ENCODE measurements at places on chromosomes 2 and 18.

DNA sequence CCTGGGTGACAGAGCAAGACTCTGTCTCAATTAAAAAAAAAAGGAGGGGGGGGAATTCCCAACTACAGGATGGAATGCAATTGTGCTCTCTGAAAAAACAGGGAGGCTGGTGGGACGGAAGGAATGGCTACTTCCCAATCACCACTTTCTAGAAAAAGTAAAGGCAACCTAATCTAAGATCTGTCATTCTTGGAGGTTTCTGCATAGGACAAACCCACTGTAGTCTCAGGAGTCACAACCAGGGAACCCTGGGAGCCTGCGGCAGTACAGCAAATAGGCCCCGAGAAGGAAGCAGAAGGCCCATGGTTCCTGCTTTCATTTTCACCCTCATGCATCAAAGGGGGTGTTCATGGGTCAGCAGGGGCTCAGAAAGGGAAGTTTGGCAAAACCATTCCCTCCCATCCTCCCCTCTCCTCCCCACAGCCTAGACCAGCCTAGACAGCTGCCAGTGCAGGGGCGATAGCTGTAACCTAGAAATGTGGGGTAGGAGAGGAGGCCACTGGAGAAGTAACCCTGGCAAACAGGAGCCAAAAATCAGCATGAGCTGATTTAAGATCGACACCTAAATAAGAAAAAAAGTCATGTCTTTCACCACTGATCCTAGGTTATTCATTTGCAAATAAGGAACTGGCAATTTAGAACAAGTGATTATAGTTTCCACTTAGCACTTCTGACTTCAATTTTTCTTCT, 48.0 kb downstream of the TRABD2A start:
- DNase-seq = no peak

GRCh38 chr18:22657619-22658018, 239.9 kb upstream of the CTAGE1 start:
- DNase-seq = no peak

- no peak for DNase-seq
Measured at GRCh38 chr2:16442971-16443370, 222.7 kb downstream of the CYRIA start.

GRCh38 chr2:86747711-86748639, 27.9 kb downstream of the RMND5A start:
- DNase-seq = no peak

GRCh38 chr2:172169611-172170010, 66.9 kb upstream of the DLX2 start:
- no peak for DNase-seq

DNA sequence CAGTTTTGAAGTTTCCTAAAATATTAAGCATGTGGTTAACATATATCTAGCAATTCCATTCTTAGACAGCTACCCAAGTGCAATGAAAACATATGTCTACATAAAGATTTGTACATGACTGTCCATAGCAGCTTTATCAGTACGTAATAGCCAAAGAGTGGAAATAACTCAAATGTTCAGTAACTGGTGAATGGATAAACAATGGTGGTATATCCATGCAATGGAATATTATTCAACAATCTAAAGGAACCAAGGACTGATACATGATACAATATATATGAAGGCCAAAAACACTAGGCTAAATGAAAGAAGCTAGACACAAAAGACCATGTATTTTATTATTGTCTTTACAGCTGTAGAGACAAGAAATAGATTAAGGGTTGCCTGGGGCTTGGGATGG, 361.4 kb downstream of the ALK start:
- no peak for DNase-seq

- DNase-seq = no peak
Measured at GRCh38 chr2:237601453-237602116, 11.1 kb upstream of the RAB17 start.

DNA sequence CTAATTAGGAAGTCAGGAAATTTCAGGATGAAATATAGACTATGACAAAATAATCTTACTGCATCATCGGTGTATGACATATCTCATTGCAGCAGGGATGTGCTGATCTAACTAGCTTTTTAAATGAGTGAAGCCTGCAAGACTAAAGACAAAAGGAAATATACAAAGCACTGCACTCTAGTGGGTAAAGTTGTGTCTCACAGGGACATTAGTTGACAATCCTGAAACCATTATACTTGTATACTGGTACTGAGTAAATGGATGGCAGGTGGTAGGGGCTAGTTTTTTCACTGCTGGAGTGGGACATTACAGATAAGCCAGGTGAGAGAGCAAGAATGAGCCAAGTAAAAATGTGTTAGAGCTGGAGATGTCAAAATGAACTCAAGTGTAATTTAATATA, 317.5 kb upstream of the RAB6C start:
- no peak for DNase-seq

GRCh38 chr2:178928077-178928476, 120.9 kb upstream of the TTN start:
- no peak for DNase-seq

DNA sequence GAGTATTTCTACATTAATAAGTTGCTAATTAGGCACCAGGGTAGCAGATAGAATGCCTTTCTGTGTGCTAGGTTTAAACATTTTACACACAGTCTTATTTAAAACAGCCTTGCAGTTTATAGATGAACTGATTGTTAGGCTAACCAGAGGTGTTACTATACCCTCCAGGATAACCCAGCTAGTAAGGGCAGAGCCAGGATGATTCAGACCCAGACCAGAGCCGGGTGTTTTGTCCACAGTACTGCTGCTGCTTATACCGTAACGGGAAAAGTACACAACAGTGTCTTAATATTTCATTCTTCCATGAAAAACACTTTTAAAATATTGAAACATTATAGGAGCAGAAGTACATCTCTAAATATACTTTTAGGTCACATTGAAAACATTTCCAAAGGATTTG, 82.7 kb downstream of the MALT1 start:
- no peak for DNase-seq

GRCh38 chr18:44766450-44766849, 85.8 kb downstream of the SETBP1 start:
- DNase-seq = no peak

DNA sequence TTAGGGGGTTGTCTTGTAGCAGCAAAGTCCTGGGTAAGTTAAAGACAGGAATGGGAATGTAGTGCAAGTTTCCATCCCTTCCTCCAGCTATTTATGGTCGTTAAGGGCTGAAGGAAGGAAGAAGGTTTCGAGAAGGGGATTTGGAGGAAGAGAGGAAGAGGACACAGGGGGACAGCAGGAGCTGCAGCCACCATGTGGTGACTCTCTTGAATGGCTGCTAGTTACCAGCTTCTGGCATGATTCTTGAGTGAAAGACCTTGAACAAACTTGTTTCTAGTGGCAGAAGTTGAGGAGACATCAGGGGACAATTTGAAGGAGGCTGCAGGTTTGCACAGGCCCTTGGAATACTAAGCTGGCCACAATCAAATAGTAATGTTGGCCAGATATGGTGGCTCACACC, 116.6 kb downstream of the MTX2 start:
- DNase-seq = no peak

DNA sequence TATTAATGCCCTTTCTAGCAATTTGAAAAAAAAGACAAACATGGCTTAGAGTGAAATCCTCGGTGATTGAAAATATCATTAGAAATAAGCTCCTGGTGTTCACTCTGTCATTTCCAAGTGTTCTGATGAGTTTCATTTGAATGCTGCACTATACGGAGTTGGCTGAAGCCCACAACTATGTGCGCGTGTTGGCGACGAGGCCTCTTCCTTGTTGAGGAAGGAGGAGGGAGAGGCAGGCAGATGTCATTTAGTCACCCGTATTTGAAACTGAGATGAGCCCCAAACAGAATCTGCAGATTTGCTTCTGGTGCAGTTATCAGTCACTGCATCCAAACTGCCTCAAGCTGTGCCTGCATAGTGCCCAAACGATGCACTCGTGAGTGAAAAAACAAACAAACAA, 23.5 kb upstream of the SKOR2 start:
- DNase-seq = no peak

DNA sequence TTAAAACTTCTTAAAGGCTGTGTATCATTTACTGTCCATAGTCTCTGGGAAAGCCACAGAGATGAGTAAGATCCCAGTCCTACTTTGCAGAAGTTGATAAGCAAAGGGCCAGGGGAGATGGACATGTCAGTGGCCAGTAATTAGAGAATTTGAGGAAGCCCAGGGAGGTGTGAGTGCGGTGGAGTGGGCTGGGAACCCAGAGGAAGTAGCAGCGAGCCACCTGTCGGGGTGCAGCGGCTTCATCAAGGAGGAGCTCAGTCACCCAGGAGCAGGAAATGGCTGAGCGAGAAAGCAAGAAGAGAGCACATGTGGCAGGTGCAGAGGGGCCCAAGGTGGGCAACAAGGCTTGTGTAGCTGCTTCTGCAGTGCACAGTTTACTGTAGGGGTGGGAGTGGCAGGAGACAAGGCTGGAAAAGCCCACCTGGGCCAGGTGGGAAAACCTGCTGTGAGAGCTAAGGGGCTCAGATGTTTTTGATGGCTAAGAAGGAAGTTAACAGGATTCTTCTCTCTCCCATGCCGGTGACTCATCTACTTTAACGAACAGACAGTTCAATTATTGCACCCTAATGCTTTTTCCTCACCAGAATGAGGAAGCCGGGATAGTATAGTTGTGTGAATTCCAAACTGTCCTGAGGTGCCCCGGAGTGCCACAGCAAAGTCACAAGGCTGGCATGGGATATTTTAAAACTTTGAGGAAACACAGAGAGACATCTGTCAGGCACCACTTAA, 34.8 kb upstream of the MGAT5 start:
- peak; percentile 22 for DNase-seq

DNA sequence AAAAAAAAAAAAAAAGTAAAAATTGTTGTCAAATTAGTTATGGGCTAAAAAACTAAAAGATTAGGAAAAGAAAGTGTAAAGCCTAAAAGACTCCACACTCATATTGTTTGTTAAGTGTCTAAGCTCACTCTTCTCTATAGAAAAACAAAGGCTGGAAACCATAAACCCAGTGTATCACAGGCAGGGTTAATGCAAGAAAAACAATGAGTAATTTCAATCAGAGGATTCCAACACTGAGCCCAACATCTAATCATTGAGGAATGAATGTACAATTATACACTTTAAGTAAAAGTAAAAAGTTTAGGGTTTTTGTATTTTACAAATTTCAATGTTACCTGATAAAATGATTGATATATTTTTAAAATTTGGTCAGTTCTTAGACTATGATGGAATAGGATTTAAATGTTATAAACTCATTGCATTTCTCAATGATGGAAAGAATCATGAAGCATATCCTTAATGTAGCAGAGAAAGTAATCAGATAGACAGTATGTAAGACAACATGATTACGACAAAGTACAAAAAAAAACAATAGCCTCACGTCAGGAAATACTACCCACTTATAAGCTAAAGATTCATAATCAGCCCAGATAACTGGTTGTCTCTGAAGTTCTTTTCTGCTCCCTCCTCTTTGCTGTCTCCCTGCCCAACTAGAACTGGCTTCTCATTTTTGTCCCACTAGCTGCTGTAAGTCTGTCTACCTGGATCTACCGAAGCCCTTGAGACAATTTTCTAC, 44.5 kb upstream of the SP3 start:
- no peak for DNase-seq

Measured in activated T-helper 1 cell treated with Interleukin-2 at 50 U/mL for 16 hours (primary cell).